ENCODE measurements at places on chromosomes 6 and 20. TPM values are rescaled to one million over a fixed set of nuclear protein-coding genes. Genes with fewer than 3 reads are reported as not detected.

GRCh38 chr6:89117211-89118108 lies at the start of gene SRSF12:
SRSF12 (minus strand) TSS chr6:89118071; CDS start chr6:89117887, 184 bp downstream.
- DNase-seq = peak; percentile 46

DNA sequence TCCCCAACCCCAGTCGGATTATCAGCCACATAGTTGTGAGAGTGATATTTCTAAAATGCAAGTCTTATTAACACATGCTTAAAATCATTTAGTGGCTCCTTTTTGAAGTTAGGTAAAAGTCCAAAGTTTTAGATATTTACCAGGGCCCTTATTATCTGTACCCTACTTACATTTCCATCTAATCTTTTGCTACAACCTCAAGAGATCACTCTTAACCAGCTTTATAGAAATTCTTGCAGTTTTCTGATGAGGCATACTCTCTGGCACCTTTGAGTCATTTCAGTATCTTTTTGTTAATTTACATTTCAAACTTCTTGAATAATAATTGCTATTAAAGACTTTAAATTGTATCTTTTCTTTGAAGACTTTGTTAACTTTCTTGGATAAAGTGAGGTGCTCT lies 453.3 kb downstream of the RFPL4B start:
- DNase-seq = no peak

- DNase-seq = no peak
These were observed 685.5 kb upstream of the CITED2 start for GRCh38 chr6:140059947-140060346.

DNA sequence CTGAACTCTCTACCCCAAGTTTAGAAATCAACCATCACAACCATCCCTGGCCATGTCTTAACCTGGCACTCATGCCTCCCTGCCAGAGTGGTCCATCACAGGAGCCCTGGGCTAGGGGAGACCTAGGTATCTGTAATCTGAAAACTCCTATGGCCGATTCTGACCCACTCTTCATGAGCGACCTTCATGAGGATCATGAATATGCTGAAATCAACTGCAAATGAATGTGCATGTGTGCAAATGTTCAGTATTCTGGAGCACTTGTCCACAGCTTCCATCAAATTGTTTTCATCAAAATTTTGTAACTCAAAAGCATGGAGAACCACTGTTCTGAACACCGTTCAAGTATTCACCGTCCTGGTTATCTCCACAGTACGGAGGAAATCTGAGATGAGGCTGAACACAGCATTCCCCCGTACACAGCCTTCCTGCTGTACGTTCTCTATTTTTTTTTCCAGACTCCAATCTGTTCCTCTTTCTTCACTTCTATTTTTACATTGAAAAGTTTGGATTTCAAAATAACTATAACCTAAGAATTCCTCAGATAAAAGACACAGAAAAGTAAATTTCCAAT lies 17.7 kb downstream of the METTL24 start:
- no peak for DNase-seq

GRCh38 chr6:44697327-44697726 lies 309.8 kb downstream of the CDC5L start:
- no peak for DNase-seq

- DNase-seq = no peak
These were observed 41.1 kb downstream of the PPP1R3G start for GRCh38 chr6:5126214-5126613.

GRCh38 chr6:16206595-16207037 lies 31.8 kb upstream of the GMPR start:
- peak; percentile 28 for DNase-seq

GRCh38 chr6:28334286-28335039 lies 1.5 kb downstream of the ZSCAN31 start:
- DNase-seq = no peak

- no peak for DNase-seq
These were observed 479.5 kb downstream of the CD83 start for GRCh38 chr6:14597090-14597489.

- DNase-seq = no peak
These were observed 306.6 kb upstream of the ECI2 start for GRCh38 chr6:4441981-4442434.

DNA sequence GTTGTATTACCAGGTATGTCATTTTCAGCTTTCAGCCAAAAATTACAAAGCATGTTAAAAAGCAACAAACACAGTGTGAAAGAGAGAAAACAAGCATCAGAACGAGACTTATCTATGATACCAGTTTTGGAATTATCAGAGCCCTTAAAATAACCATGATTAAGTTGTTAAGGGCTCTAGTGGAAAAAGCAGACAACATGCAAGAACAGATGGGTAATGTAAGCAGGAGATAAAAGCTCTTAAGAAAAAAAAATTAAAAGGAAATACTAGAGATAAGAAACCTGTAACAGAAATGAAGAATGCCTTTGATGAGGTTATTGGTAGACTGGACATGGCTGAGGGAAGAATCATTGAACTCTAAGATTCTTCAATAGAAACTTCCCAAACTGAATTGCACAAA lies 127.5 kb upstream of the SCGN start:
- DNase-seq = no peak

GRCh38 chr6:109458774-109459531 lies 3.4 kb upstream of the MICAL1 start:
- DNase-seq = no peak

DNA sequence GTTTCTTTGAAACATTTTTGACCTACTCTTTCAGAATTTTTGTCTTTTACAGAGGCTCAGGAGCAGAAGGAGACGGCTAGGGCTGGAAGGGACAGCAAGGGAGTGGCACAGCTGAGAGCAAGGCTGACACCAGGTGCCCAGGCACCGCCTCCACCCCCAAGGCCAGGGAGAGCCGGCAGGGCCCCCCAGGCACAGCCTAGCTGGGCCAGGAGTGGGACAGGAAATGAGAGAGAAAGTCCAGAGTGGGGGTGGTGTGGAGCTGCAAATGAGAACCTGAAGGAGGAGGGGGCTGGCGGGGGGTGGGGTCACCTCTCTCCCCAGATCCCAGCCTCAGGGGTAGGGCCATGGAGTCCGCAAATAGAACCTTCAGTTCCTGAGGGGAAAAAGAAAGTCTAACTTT lies 236.7 kb downstream of the CDC5L start:
- DNase-seq = no peak

- no peak for DNase-seq
These were observed 9.3 kb upstream of the EDN1 start for GRCh38 chr6:12280902-12281301.

- no peak for DNase-seq
These were observed 35.2 kb downstream of the PLEKHG1 start for GRCh38 chr6:150634964-150635292.

DNA sequence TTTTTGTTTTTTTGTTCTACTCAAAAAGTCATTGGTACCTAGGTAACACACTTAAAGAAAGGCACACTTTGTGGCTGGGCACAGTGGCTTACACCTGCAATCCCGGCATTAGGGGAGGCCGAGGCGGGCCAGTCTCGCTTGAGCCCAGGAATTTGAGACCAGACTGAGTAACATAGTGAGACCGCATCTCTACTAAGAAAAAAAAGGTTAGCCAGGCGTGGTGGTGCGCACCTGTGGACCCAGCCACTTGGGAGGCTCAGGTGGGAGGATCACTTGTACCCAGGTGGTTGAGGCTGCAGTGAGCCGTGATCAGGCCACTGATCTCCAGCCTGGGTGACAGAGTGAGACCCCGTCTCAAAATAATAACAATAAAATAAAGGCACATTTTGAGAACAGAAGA lies 67.4 kb upstream of the BHLHE23 start:
- DNase-seq = no peak

DNA sequence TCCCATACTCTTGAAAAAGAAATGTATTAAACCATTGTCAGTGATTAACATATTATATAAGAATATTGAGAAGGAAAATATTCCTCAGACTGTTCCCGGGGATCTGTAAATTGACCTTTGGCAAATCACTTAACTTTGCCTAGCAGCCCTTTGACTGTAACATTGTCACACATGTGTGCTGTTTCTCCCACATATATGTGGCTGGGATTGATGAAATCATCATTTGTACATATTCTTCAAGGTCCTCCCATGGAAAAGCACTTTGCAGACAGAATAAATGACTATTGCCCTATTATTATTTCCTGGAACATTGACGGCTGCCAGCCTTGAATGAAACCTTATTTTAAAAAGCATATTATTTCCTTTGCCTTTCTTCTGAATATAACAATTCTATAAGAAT lies 36.4 kb upstream of the TRERF1 start:
- DNase-seq = no peak

DNA sequence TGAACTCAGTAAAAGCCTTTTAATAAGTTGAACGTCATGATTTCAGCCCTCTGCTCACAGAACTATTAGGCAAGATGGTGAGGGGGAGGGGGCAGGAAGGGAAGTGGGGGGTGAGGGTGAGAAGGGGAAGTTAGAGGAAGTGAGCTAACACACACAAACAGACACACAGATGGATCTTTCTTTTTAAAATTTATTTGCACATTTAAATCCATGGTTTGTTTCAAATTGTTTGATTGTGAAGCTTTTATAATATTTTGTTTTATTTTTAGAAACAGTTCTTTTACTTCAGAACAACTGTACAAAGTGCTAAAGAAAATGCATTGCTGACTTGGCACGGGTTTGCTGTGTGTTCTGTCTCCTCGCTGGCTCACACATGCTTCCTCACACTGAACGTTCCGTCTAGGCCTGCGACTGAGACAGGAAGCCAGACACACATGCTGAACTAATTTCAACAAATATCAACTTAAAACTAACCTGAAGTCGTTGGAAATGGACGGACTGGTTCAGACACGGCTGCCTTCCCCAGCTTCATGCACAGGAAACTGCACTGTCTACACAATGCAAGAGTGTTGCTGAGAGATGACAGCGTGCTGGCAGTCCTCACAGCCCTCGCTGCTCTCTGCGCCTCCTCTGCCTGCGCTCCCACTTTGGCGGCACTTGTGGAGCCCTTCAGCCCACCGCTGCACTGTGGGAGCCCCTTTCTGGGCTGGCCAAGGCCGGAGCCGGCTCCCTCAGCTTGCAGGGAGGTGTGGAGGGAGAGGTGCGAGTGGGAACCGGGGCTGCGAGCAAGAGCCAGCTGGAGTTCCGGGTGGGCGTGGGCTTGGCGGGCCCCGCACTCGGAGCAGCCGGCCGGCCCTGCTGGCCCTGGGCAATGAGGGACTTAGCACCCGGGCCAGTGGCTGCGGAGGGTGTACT lies 8.1 kb upstream of the ZBP1 start:
- DNase-seq = no peak

DNA sequence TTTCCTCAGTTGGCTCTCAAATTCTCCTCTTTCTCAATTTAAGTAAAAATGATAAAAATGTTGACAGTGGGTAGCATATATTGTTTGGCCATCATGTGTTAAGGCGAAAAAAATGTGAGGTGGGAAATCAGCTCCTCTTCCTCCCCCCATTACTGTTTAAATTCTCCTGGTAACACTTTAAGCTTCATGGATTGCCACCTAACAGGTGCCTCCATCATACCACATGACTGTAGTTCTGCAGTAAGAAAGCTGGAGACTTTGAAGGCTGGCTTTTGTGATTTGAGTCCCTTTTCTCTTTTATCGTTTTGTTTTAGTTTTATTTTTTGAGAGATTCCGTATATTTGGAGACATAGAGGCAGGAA lies 1.2 kb downstream of the ZFAND3 start:
- no peak for DNase-seq

- DNase-seq = no peak
These were observed 155.0 kb downstream of the RNGTT start for GRCh38 chr6:88808381-88808780.

GRCh38 chr6:12848964-12849808 lies 132.6 kb downstream of the PHACTR1 start:
- peak; percentile 15 for DNase-seq

DNA sequence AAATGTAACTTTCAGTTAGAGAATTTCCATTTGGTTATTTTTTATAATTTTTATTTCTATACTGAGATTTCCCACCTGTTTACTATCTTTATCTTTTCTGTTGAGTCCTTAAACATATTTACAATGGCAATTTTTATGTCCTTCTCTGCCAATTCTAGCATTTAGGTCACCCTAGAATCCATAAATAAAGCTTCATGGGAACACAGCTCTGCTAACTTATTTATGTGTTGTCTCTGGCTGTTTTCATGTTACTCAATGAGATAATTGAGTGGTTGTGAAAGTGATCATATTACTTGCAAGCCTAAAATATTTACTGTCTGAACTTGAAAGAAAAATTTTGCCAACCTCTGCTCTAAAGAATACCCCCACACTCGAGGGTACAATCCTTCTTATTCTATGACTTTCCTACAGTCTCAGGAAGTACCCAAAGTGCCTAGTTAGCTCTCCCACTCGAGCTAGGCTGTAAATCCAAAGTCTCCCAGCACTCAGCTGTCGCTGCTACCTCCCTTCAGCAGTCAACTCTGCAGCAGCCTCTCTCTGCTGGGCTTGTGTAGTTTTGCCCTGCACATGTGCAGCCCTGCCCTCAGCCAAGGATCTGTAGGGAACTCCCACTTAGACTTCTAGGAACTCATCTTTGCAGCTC lies 53.5 kb upstream of the GCLC start:
- DNase-seq = no peak

DNA sequence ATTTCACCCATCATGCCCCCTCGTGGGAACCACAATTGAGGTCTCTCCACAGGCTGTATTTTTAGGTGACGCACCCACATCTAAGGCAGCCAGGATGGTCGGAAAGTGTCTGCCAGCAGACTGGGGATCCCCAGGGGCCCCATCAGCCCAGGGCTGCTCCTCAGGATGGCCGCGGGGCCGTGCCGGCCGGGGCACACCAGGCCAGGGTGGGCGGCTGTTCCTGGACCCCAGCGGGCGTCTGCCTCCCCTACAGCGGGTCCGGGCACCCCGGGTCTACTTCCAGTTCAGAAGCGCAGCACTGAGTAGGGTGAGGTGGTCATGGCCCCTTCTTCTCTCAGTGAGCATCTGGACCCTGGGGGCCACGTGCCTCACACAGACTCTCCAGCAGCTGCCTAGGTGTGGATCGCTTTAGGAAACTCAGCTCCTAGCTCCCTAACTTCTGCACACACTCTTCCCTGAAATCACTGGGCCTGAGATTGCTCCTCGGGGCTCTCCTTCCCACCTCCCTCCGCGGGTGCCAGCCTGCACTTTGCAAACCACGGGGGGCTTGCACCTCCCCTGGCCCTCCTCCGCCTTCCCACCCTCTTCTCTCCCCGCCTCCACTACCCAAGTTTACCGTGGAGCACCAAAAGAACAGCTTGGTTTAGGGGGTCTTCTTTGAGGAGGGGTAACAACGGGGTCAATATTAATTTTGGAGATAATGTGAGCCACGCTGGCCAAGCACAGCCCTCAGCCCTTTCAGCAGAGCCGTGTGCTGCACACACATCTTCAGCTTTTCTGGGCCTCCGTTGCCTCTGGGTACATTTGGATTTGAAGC lies 14.2 kb upstream of the FOXC1 start:
- no peak for DNase-seq

BIRC7 gene
- not detected for total RNA-seq

OOEP gene
- total RNA-seq = not detected

SOBP gene
- 0.12 TPM for total RNA-seq

C20orf141 gene
- total RNA-seq = not detected

SIRPB2 gene
- total RNA-seq = not detected
